ENCODE measurements at places on chromosomes 13 and 19.

DNA sequence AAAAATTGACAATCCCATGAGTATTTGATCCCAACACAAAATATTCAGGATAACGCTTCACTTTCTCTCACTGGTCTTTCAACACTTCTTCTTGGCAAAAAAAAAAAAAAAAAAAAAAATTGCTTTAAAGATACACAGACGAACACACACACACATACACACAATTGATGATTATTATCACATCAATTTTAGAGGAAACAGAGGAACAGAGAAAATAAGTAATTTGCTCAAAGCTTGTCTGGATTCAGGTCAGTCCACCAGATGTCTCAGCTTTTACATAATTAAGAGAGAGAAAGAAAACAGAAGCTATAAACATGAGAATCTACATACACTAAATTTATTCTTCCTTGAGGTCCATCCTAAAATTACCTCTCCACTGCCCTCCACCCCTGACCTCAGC, 183.4 kb downstream of the MZT1 start:
- DNase-seq: no peak

DNA sequence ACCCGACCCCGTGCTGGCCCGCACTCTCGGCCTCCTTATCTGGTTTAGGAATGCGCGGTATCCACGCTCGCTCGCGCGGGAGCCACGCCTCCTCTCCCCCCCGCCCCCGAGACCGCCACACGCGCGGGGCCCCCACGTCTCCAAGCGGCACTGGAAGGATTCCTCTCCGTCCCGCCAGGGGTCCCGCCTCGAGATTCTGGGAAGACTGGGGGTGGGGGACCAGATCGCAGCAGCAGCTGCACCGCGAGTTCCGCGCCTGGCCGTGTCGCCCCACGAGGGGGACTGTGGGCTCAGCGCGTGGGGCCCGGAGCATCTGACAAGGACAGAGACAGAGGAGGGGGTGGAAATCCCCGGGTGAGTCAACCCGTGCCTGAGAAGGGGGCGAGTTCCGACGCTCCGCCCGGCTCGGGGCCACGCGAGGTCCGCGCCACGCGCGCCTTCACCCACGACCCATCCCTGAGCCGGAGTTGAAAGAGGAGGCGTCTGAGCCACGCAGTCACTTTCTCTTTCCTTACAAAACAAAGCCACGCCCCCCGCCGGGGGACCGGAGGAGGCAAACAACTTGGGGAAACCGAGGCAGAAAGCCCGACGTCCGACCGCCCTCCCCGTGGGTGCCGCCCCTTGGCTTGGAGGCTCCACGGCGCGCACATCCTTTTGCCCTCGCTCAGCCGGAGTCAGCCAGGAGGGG, 814 bp downstream of the S1PR2 start:
- peak; percentile 77 for DNase-seq

DNA sequence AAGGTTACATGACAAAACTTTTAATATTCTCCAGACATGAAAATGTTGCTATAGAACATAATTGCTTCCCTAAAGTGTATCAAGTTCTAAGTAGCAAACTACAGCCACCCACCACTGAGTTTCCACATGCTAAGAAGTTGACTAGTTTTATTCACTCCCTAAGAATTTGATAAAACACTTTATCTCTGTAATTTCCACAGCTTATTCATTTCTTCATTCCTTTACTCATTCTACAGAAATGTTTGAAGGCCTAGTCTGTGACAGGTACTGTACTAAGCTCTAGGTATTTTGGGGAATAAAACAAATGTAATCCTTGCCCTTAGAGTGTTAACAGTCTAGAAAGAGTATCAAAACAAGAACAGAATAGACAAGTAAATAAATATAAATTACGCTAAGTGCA, 101.8 kb upstream of the DIAPH3 start:
- no peak for DNase-seq

DNA sequence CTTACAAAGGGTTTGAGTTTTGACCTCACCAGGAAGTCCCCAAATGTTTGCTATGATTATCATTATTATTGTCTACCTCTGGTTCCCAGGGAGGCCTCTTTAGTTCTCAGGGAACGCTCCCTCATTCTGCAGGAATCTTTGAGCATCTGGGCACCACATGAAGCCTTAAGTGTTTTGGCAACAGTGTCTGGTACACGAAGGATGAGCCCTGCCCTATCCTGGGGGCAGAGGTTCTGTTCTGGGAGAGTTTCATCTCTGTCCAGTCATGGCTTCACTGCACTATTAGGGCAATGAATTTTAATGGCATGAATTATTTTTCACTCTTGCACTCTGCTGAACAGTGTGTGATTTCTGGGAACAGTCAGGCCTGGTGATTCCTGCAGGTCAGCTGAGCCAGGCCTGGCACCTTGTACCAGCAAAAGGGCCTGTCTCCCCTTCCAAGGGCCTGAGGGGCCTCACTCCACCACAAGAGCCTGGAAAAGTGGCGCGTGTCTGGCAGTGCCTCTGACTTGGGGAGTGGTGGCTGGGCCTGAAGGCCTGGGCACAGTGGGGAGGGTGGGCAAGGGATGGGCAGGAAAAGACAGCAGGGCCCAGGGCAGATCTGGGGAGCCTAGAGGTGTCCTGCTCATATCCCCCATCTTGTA, 4.6 kb downstream of the FAM187B start:
- no peak for DNase-seq

DNA sequence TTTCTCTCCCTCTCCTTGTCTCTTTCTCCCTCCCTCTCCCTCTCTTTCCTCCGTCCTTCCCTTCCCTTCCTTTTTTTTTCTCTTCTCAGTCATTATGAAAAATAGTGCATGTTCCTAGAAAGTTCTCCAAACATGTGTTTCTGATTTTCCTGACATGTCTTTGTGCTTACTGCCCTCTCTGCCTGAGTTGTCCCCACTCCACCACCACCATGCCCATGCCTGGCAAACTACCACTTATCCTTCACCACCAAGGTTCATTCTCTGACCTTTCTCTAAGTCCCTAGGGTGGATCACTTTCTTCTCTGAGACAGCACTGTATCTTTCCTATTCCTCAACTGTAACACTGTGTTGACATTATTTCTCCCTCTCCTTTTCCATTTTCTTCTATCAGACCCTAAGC, 98.2 kb downstream of the LACC1 start:
- no peak for DNase-seq

- no peak for DNase-seq
Measured at GRCh38 chr19:18001777-18002345, 6.1 kb upstream of the ARRDC2 start.

DNA sequence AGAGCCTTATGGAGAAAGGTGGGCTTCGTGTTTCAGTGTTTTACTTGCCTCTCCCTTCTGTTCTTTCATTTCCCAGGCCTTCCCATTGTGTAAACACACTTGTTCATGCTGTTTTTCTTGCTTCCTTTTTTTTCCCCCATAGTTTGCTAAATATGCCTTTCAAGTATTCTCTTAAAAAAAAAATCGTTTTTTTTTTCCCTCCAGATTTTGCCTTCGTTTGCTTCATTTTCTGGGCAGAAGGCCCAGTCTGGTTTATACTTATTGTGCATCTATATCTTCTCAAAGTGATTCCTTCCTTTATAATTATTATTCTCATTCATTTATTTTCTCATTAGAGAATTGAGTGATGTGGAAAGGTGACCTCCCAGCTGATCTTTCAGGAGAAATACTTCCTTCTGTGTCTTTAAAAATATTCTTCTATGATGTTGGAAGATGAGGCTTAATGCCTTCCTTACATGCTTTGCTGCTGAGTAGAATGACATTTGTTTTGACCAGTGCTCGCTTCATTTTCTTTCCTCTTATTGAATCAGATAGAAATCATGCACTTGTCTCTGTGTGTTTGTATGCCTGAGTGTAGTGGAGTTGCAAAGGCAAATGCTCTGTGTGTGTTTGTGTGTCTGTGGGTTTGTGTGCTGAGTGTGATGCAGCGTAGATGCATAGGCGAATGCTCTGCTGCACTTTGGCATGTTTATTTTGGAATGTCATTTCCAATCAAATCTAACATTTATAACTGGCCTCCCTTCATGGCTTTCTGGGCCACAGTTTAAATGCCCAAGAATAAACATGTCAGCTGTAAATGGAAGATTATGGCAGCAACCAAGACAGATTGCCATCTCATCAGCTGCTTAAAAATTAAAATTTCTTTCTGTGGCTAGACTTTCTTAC, 591.4 kb downstream of the FGF9 start:
- peak; percentile 6 for DNase-seq

GRCh38 chr19:34365463-34366401, 736 bp downstream of the GPI start:
- peak; percentile 52 for DNase-seq

DNA sequence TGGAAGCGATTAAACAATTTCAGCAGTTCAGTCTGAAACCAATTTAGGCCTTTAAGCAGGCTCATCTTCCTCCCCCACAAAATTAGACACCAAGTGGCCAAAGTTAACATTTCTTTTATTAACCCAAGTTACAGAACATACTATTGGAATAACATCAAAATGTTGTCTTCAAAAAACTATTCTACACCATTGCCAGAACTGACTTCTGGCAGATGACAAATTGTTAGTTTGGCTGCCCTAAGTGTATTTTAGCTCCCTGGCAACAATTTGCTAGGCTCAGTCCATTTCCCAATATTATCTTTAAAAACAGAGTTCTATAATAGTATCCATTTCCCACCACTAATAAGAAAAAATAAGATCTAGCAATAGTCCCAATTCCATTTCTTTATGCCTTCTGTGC, 107.8 kb downstream of the SGCG start:
- DNase-seq: no peak

GRCh38 chr19:45917421-45918091, 3.0 kb upstream of the NANOS2 start:
- DNase-seq: no peak

DNA sequence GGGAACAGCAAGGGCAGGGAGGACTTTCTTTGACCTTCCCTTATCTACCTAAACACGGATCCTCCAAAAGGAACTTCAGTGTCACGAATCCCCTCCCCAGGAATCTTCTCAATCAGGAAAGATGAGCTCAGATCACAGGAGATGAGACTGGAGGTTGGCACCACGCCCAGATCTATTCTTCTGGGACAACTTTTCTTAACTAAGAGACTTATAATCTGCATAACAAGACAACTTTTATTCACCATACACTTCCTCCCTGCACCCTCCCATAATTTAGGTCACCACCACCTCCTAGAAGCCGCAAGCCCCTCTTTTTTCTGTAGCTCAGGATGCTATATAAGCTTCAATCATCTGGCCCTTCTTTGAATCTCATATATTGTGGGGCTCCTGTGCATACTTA, 19.2 kb upstream of the AKT2 start:
- no peak for DNase-seq

DNA sequence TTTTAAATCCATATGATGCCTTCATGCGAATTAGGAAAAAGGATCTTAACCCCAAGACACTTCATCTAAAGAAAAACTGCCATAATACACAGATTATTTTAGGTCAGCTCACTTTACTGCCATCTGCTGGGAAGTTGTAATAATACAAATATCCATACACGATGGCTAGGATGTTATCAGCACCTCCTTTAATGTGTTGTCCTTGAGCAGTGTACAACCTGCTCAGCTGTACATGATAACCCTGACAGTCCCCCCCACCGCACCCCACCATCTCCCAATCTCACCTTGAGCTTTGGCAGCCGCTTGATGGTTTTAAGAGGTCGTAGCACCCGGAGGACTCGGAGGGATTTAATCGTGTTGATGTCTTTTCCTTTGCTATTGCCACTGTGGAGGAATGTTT, 112.2 kb downstream of the IER2 start:
- peak; percentile 71 for DNase-seq

GRCh38 chr19:31438401-31439269, 89.4 kb upstream of the TSHZ3 start:
- peak; percentile 32 for DNase-seq

DNA sequence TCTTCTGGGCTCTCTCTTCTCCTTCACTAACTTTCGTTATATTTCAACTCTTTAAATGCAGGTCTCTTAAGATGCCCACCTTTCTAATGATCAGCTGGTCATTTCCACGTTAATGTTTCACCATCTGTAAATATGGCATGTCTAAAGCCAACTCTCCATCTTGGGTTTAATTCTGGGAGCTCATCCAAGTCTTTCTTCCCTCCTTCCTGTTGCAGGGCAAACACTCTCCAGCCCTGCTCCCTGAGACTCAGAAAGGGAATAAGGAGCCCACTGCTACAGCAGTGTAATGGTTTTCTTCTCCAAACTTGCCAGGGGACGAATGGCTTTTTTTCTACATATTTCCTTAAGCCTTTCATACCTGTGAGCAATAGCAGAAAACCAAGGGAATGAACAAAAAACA, 73.3 kb upstream of the SOX1 start:
- no peak for DNase-seq

DNA sequence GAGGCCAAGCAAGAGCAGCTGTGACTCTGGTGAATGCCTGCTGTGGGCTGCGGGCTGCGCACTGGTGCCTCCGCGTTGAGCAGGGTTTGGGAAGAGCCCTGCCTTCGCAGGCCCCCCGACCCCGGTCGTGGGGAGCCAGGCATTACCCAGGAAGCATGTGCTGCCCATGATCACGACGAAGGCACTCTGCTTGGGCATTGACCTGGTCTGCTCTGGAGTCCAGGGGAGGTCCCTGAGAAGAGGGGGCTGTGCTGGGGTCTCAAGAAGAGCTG, 19.2 kb downstream of the RANBP3 start:
- DNase-seq: no peak

DNA sequence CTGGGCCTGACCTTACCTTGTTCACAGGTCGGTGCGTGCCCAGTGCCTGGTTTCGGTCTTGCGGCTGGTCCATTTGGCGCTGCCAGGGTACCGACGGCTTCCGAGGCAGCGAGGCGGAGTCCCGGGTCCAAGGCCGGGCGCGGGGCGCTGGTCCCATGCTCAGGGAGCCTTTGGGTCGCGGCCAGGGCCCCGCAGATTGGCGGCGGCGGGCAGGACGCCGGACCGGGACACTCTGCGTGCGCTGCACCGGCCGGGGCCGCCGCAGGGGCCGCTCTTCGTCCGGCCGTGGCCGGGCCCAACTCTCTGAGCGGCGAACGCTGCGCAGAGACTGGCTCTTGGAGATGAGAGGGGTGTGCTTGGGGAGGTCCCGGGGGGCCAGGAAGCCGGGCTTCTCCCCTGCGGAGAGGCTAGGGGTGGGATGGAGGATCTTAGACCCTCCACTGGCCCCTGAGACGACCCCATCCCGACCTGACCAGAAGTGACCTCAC, 3.4 kb upstream of the WIZ start:
- DNase-seq: no peak

DNA sequence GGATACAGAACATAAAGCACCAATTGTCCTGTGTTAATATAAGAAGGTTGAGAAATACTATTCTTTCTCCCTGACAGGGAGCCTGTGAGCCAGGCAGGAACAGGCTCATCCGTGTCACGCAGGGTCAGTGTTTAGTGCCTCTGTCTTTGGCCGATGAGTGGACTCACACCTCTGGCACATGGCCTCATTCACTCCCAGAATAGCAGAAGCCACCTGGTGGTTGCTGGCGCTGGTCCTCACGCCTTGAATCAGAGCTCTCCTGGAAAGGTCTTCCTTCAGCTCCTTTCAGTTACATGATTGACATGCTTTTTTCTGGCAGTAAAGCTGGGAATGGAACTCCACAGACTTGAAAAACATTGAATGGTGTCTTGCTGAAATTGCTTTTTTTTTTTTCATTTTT, 28.1 kb upstream of the SIAH3 start:
- no peak for DNase-seq

DNA sequence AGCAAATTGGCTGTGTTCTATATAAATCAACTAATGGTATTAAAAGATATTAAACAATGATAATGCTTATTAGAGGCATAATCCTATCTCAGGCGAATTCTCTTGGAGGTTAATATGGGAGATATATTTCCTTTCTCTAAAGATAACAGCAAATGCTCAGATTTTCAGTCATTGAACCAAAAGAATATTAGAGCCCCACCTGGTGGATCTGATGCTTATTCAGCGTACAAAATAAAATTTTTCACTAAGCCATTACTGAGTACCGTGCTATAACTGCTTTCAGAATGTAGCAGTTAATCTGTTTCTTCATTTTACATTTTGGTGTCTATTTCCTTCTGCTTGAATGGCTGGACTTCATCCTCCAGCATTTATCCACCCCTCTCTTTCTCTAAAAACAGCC, 143.3 kb upstream of the IPO5 start:
- DNase-seq: peak; percentile 65

Measured in umbilical cord (tissue), 2 donors.